Effector memory CD8-positive, alpha-beta T cell (primary cell): ENCODE measurements at places on chromosomes 7 and 10.
A peak's percentile ranks its signal among the peaks of the same experiment; 100 is the strongest.

- no peak overlapping the region for H3K27ac ChIP-seq
- no peak for DNase-seq
- no peaks in the 10 kb centered on the region for H3K36me3 ChIP-seq
- no peaks in the 10 kb centered on the region for H3K27me3 ChIP-seq
- no peak overlapping the region for H3K4me3 ChIP-seq
Measured at GRCh38 chr10:20170661-20171060, 354.4 kb downstream of the PLXDC2 start.

DNA sequence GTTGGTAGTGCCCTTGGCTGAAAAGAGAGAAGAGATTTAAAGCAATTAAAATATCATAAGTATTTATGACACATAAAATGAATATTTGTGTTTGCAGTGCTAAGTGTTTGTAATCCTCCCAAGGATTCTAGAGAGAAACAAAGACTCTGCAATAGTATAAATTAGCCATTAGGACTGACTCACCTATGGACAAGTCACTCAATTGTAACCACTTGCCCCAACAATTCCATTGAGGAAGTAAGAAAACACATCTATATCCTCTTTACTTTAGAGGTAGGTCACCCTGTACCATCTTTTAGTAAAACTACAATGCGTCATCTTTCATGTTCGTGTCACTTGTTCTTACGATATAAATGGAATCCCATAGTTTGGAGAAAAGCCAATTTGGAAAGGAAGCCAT, 85.7 kb upstream of the INHBA start:
- no peaks in the 10 kb centered on the region for H3K36me3 ChIP-seq
- no peak for DNase-seq
- no peak overlapping the region for H3K27ac ChIP-seq
- no peak overlapping the region for H3K4me3 ChIP-seq
- H3K4me1 ChIP-seq: no peaks in the 10 kb centered on the region

- no peak for DNase-seq
- no peak overlapping the region for H3K27ac ChIP-seq
- H3K36me3 ChIP-seq: no peaks in the 10 kb centered on the region
- no peaks in the 10 kb centered on the region for H3K4me1 ChIP-seq
- H3K27me3 ChIP-seq: peaks cover 24% of the 10 kb centered on the region
- no peak overlapping the region for H3K4me3 ChIP-seq
Measured at GRCh38 chr10:131000743-131001142, 310.8 kb downstream of the TCERG1L start.

DNA sequence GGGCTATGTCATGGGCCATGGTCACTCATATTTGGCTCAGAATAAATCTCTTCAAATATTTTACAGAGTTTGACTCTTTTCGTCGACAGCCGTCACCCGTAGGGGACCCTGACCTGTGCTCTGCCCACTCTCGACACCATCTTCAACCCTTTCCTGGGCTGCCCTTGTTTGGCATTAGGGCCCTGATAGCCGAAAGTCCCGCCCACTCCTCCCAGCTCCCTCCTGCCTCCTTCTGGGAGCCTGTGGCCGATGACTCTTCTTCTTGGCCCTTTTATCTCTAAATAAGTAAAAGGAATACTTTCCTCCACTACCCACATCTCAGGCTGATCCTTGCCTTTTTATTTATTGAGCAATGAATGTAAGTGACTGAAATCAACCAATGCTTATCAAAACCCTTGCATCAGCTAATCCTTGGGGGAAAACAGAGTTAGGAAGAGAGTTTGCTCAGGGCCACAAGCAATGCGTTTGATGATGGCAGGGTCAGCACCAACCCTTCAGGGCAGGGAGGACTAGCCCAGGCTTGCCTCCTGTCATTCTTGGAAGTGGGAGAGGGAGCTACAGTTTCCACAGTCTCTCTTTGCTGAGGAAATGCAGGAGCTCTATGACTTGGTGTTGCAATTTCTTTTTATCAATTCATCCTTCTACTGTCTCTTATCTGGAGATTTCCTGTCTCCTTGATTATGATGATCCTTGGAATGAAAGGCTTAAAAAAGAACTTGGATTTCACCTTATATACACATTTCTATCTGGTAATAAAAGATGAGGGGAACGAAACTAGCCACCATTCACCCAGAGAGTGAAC, 218.2 kb upstream of the PODXL start:
- no peaks in the 10 kb centered on the region for H3K36me3 ChIP-seq

GRCh38 chr10:124597846-124598165, 136.2 kb downstream of the LHPP start:
- H3K27ac ChIP-seq: no peak overlapping the region
- H3K4me1 ChIP-seq: peaks cover 9% of the 10 kb centered on the region
- H3K4me3 ChIP-seq: no peak overlapping the region
- no peak for DNase-seq
- H3K36me3 ChIP-seq: peaks cover 13% of the 10 kb centered on the region

- peaks cover 7% of the 10 kb centered on the region for H3K36me3 ChIP-seq
- no peak overlapping the region for H3K27ac ChIP-seq
- no peak for DNase-seq
- no peaks in the 10 kb centered on the region for H3K27me3 ChIP-seq
- H3K4me3 ChIP-seq: no peak overlapping the region
Measured at GRCh38 chr7:66246554-66247171, 41.5 kb downstream of the TPST1 start.

DNA sequence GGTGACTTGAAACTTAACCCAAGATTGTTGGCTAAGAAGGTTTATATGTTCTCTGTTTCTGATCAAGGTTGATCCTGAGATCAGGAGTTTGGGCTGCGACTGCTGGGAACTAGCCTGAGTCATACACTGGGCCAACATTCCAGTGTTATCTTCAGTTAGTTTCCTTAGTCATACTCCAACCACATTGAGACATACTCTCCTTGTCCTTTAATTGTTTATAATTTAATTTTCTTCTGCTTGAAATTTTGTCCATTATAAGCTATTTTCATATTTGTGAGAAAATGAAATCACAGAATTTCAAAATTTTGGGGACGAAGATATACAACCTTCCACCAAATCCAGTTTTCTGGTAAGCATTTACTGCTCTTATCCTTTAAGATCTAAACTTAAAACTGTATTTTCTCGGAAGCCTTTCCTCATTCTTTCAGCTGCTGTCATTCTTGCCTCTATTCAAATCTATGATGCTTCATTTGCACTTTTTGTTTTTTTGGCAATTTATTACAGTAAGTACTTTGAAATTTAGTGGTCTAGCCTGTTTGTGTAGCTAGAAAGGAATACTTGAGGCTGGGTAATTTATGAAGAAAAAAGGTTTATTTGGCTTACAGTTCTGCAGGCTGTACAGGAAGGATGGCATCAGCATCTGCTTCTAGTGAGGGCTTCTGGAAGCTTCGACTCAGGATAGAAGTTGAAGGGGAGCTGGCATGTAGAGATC, 63.4 kb upstream of the POT1 start:
- H3K4me1 ChIP-seq: no peaks in the 10 kb centered on the region
- no peak overlapping the region for H3K4me3 ChIP-seq
- no peak overlapping the region for H3K27ac ChIP-seq
- no peaks in the 10 kb centered on the region for H3K36me3 ChIP-seq
- no peaks in the 10 kb centered on the region for H3K27me3 ChIP-seq
- DNase-seq: no peak

DNA sequence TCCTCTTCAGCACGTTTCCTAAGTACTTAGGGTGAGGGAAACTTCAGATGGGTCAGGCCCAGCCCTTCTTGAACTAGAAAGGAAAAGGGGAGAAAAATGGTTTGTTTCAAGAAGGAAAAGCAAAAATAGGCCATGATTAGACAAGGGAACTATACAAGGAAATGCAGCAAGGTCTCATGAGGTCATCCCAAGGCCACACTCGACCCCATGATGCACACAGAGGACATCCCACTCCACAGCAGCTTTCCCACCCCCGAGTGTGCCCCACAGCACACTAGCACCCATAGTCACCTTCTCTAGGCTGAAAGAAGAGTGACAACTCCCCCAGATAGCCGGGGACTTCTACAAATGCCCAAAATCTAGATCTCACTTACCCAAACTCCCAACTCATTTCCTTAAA, 173.4 kb downstream of the FAM107B start:
- H3K4me3 ChIP-seq: peak overlapping the region; percentile 85
- no peak for DNase-seq
- peaks cover 80% of the 10 kb centered on the region for H3K36me3 ChIP-seq
- H3K27me3 ChIP-seq: no peaks in the 10 kb centered on the region

DNA sequence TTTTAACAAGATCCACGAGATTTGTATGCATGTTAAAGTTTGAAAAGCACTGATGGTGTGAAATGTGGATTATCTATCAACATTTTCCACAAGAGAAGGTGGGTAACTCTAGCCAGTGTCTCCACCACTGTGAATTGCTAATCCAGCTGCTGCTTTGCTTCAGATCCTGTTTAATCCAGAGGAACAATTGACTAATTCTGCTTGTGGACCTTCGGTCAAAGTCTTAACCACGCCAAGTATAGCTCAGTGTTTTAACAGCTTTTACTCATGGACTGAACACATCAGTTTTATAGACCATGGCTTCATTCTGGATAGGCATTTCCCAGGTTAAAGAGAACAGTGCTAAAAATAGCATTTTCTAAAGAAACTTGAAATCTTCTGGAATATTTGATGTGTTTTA, 23.5 kb downstream of the ADK start:
- no peak for DNase-seq
- peaks cover 12% of the 10 kb centered on the region for H3K36me3 ChIP-seq
- H3K4me3 ChIP-seq: no peak overlapping the region
- H3K4me1 ChIP-seq: peaks cover 20% of the 10 kb centered on the region
- H3K27me3 ChIP-seq: no peaks in the 10 kb centered on the region

DNA sequence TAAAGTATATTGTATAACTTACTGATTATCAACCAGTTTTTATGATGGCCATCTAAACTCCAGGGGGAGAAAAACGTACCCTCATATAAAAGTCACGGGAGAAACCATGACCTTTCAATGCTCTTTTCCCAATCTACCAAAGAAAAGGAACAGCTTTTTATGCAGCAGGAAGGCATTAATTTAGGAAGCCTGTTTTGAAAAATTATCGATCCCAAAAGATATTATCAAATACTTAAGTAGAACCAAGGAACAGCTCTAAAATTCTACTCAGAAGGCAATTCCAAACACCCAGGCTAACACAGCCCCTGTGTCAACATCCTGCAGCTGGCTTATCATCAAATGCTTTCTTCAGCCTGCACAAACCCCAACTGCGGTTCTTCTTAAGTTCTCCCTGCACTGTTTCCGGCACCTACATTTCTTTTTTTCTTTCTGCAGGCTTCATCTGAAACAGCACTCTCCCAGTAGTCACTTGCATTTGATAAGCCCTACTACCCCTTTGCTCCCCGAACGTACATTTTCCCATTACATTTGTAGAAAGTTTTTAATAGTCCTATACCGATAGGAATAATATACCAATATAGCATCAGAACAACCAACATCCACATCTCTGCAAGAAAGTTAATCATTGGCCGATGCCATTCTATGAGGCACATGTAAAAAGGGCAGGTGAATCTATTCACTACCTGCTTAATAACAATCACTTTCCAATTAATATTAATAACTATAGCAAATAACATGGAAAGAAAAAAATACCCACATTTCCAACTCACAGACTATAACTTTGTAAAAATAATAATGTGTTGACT, 47.9 kb downstream of the PIP4K2A start:
- H3K27ac ChIP-seq: peak overlapping the region; percentile 81
- H3K4me1 ChIP-seq: peaks cover 83% of the 10 kb centered on the region
- peaks cover 15% of the 10 kb centered on the region for H3K36me3 ChIP-seq

GRCh38 chr7:38482521-38482920, 148.7 kb downstream of the AMPH start:
- no peaks in the 10 kb centered on the region for H3K4me1 ChIP-seq
- H3K4me3 ChIP-seq: no peak overlapping the region
- H3K36me3 ChIP-seq: no peaks in the 10 kb centered on the region

- peak overlapping the region; percentile 98 for H3K4me3 ChIP-seq
- DNase-seq: no peak
- no peak overlapping the region for H3K27ac ChIP-seq
- peaks cover 17% of the 10 kb centered on the region for H3K4me1 ChIP-seq
- peaks cover 3% of the 10 kb centered on the region for H3K36me3 ChIP-seq
Measured at GRCh38 chr10:97715259-97715874, 1.8 kb downstream of the MARVELD1 start.

DNA sequence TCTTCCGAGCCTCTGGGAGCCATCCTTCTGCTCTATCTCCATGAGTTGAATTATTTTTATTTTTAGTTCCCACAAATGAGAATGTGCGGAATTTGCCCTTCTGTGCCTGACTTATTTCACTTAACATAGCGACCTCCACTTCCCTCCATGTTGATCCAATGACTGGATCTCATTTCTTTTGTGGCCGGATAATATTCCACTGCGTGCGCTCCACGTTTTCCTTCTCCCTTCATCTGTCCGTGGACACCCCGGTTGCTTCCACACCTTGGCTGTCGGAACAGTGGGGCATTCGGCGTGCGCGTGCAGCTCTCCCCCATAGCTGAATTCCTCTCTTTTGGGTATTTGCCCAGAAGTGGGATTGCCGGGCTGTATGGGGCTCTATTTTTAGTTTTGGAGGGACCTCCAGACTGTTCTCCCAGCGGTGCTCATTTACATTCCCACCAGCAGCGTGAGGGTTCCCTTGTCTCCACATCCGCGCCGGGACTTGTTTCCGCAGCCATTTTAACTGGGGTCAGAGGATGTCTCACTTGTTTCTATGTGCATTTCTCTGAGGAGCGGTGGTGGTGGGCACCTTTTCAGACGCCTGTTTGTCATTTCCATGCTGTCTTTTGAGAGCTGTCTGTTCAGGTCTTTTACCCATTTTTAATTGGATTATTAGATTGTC, 51.0 kb upstream of the SUN1 start:
- no peak overlapping the region for H3K27ac ChIP-seq
- H3K4me3 ChIP-seq: no peak overlapping the region
- no peaks in the 10 kb centered on the region for H3K27me3 ChIP-seq
- H3K36me3 ChIP-seq: peaks cover 7% of the 10 kb centered on the region
- no peaks in the 10 kb centered on the region for H3K4me1 ChIP-seq
- no peak for DNase-seq

- no peaks in the 10 kb centered on the region for H3K27me3 ChIP-seq
- no peak for DNase-seq
- H3K27ac ChIP-seq: peak overlapping the region; percentile 95
- H3K36me3 ChIP-seq: peaks cover 20% of the 10 kb centered on the region
- peaks cover 49% of the 10 kb centered on the region for H3K4me1 ChIP-seq
Measured at GRCh38 chr10:96673318-96674099, 46.8 kb downstream of the PIK3AP1 start.

GRCh38 chr7:81664304-81664703, 105.5 kb downstream of the HGF start:
- H3K27ac ChIP-seq: no peak overlapping the region
- no peak overlapping the region for H3K4me3 ChIP-seq
- no peaks in the 10 kb centered on the region for H3K27me3 ChIP-seq
- H3K36me3 ChIP-seq: peaks cover 4% of the 10 kb centered on the region

GRCh38 chr10:87860156-87860795, 3.1 kb downstream of the KLLN start:
- peaks cover 35% of the 10 kb centered on the region for H3K4me1 ChIP-seq
- H3K4me3 ChIP-seq: no peak overlapping the region
- peak overlapping the region; percentile 62 for H3K27ac ChIP-seq
- peak; percentile 21 for DNase-seq
- H3K36me3 ChIP-seq: peaks cover 34% of the 10 kb centered on the region
- H3K27me3 ChIP-seq: no peaks in the 10 kb centered on the region

GRCh38 chr7:36038063-36038721, 114.9 kb upstream of the EEPD1 start:
- no peaks in the 10 kb centered on the region for H3K4me1 ChIP-seq
- H3K4me3 ChIP-seq: no peak overlapping the region
- DNase-seq: no peak
- H3K36me3 ChIP-seq: no peaks in the 10 kb centered on the region
- peaks cover 50% of the 10 kb centered on the region for H3K27me3 ChIP-seq
- H3K27ac ChIP-seq: no peak overlapping the region
